Osteoblast (primary cell): ENCODE measurements at places on chromosomes 6 and 20. TPM values are rescaled to one million over a fixed set of nuclear protein-coding genes. Genes with fewer than 3 reads are reported as not detected.

- no peak for DNase-seq
These were observed 445.0 kb downstream of the CDH26 start for GRCh38 chr20:60403105-60403741.

GRCh38 chr6:25041485-25042035 is 105.8 kb upstream of the RIPOR2 start:
- DNase-seq: no peak

GRCh38 chr6:74181471-74181870 is 485.5 kb downstream of the CD109 start:
- DNase-seq: no peak

DNA sequence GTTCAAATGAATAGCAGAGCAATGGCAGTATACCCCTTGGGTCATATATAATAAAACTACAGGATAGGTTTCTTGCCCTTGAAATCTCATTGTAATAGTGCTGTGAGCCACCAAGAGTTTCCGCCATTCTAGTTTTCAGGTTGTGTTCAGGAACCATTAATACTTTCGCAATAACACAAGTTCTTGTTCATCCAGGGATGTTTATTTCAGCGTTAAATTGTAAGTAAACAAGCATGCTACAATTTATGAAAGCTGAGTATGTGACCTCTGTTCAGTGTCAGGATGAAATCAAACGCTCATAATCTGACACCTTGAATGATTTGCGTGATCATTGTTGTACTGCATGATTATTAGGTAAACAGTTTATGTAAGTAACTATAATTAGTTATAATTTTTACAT is 22.8 kb downstream of the ANKS1A start:
- no peak for DNase-seq

GRCh38 chr6:109420751-109421150 is 19.7 kb downstream of the PPIL6 start:
- DNase-seq: no peak

DNA sequence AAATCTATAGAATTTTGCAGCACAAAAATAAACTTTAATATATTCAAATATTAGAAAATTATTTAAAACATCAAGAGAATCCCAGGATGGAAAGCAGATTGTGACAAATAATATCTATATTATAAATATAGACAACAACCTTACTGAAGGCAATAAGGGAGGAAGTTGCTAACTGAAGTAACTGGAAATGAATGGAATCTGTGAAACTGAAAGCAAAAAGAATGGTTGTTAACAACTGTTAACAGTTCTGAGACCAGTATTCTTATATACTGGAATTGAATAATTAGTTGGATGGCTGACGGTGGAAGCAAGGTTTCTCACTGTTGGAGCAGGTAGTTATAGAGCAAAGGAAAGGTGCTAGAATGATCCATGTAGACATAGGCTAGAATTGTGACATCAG is 220.4 kb downstream of the PLCB1 start:
- DNase-seq: no peak

The C20orf96 gene
- total RNA-seq: 2.2 and 3.5 TPM in 2 replicates

The ZC2HC1B gene
- total RNA-seq: not detected in 2 replicates
